ENCODE measurements at places on chromosomes 5 and 9.

DNA sequence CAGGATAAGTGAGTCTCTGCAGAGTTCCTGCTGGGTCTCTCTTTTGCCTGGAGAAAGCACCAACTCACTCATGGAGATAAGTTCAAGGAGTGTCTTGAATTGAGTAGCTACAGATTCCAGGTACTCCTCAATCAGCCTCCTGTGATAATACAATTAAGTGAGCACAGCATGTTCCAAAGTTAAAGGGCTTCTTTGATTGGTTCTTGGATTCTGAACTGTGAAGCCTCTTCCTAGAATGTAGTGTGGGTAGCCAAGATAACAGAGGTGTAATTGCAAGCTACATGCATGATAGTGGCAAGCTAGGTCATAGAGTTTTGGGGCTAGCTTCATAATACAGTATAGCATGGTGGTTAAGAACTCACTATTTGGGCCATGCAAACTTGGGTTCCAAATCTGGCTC is 23.2 kb upstream of the CARNMT1 start:
- no peak for DNase-seq

GRCh38 chr9:128438343-128439109 is 17.3 kb upstream of the ODF2 start:
- peak; percentile 90 for DNase-seq

DNA sequence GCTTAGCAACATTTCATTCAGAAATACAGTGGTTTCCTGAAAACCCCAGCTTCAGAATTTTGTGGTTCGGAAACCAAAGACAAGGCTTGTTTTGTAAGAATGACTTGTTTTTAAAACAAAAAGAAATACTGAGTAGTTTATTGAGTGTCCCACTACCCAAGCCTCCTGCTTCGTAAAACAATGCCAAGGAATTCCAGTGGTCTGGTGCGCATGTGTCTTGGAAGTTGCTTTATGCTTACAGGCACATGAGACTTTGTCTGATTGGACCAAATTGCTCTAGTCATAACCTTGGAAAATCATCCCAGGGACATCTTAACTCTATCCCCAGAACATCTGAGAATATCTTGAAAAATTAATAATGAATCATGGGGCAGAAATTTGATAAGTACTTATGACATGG is 77.1 kb upstream of the FST start:
- DNase-seq = no peak

- DNase-seq = no peak
Observed at GRCh38 chr9:16689351-16689938, 181.0 kb downstream of the BNC2 start.

DNA sequence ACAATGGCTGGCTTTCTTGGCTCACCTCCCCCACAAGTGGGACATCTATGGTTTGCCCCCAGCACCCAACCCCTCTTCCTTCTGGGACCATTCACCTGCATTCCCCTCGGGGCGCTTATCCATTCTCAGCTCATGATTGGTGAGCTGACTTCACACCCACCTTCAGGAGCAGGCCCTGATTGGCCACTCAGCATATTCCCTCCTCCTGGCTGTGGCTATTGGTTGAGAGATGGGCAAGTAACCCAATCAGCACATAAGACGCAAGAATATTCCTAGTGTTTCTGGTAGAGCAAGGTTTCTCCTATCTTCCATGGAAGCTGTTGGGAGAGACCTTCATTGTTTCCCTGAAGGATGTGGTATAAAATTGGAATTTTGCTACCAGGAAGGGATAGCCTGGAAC is 22.7 kb upstream of the UNC5A start:
- DNase-seq = no peak

- DNase-seq = no peak
Observed at GRCh38 chr5:176394881-176395675, 6.5 kb downstream of the HIGD2A start.

GRCh38 chr9:128143525-128144238 is 5.6 kb upstream of the LCN2 start:
- DNase-seq = no peak

DNA sequence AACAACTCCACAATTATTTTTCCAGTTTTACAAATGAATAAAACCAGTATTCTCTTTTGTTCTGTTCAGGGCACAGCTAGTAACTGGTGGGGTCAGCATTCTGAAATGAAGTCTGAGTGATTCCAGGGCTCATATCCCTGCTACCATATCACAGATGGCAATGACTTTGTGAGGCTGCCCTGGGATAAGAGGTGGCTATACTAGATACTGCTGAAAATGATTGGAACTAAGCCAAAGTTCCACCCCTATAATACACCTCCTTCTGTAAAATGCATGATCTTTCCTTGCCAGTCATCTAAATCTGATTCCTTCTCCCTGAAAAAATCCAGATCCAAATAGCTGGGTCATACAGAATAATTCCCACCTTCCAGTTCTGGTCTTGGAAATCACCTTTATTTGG is 14.4 kb downstream of the SLC25A51 start:
- DNase-seq = no peak

DNA sequence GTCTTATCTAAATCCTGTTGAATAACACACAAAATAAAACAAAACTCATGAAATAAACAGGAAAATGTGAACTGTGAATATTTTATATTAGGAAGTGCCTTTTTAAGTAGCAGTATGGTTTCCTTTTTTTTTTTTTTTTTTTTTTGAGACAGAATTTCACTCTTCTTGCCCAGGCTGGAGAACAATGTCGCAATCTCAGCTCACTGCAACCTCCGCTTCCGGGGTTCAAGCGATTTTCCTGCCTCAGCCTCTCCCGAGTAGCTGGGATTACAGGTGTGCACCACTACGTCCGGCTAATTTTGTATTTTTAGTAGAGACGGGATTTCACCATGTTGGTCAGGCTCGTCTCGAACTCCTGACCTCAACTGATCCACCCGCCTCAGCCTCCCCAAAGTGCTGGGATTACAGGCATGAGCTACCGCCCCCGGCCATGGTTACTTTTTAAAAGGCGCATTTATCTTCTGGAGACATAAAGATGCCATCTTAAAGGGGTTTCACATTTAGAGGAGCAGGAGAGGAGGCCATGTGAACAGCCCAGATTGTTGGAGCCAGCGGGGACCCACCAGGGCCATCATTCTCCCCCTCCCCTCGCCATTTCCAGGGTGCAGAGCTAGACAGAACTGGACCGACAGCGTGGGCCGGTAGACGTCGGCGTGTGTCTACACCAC is 64.1 kb downstream of the ROR2 start:
- no peak for DNase-seq

DNA sequence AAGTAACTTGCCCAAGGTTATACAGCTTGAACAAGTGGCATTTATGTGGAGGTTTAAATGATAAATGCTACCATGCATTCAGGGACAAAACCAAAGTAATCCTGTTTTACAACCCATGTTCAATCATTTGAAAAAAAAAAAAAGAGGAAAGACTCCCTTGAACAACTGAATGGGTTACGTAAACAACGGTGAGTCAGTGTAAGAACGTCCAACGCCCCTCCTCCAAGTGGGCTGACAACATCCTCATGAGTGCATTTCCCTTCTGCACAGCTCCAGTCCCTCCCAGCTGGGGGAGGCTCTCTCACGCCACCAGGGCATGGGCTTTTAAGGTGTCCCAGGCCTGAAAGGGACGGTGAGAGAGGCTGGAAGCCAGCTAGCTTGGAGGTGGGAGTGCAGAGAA is 90.0 kb downstream of the PRRT1B start:
- DNase-seq = no peak

GRCh38 chr9:114282507-114282906 is 40.4 kb upstream of the ORM1 start:
- DNase-seq = no peak

GRCh38 chr9:100013573-100013972 is 85.2 kb downstream of the ERP44 start:
- no peak for DNase-seq

- no peak for DNase-seq
Observed at GRCh38 chr5:98637557-98637956, 135.9 kb upstream of the RGMB start.

GRCh38 chr5:29896646-29897045 is 1296.8 kb upstream of the CDH6 start:
- no peak for DNase-seq

GRCh38 chr9:117104716-117105495 is 310.0 kb downstream of the ASTN2 start:
- DNase-seq = no peak

DNA sequence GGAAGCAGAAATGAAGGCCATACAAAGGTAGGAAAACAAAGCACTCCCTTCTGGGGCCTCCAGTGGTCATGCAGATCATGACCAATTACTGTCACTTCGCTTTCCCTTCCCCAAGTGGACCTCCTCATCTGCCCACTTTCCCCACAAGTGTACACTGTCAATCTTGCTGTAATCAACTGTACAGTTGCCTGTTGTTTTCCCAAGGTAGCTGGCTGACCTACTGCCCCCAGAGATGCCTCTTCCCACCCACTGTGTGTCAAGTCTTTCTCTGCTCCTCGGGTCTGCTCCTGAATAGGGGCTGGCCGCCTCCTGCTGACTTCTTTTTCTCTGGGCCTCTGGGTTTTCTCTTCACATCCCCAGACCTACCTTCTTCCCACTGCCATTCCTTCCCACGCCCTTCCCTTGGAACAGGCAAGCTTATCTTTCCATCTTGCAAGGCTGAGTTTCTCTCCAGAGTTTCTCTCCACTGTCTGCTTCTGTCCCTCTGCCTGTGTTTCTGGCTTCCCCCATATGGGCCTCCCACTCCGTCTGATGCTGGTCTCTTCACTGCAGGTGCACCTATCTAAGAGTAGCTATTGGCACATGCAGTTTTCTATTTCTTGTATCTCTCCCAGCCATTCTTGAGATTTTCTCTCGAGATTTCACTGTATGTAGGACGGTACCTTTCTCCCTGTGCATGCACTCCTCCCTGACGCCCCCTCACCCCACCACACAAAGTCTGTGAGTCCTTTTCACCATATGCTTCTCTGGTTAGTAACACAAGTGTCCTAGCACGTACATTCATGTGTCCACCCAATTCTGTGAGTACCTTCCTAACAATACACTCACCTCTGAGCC is 2.4 kb downstream of the ELL2 start:
- no peak for DNase-seq

DNA sequence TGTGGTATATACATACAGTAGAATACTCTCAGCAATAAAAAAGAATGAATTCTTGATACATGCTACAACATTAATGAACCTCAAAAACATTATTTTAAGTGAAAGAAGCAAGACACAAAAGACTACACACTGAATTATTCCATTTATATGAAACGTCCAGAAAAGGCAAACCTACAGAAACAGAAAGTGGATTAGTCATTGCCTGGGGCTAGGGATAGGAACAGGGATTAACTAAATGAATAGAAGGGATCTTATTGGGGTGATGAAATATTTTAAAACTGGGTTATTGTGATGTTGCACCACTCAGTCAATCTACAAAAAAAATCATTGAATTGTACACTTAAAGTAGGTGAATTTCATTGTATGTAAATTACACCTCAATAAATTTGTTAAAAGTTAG is 326.7 kb downstream of the PIK3R1 start:
- DNase-seq = no peak

DNA sequence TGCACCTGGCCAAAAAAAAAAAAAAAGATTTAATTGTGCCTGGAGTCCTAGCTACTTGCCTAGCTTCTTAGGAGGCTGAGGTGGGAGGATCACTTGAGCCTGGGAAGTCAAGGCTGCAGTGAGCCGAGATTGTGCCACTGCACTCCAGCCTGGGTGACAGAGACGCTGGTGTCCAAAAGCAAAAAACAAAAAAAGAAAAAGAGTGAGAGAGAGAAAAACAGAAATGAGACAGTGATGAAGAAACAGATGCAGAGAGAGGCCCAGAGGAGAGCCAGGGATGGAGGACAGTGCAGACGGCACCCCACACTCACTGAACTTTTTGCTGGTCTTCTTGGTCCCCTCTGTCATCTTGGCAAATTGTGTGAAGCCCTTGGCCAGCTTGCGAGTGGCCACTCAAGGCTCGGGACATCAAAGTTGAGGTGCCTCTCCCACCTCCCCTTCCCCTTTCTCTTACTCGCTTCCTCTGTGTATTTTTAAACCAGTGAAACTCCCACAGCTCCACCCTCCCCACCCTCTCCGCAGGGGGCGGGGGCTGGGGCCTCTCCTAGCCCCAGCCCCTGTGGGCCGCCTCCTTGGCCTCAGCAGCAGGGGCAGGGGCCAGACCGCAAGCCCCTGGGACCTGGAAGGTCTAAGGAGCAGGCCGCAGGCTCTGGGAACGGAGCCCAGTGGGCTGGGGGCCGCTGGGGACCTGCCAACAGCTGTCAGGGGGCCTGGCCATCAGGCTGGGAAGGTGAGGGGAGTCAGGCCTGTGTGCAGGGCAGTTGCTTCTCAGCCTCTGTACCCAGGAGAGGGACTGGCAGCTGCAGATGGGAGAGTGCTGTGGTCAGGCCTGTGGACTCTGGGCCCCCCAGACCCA is at the start of gene SH2D3C:
SH2D3C (minus strand) TSS at position 387 of the 856 bp plus-strand sequence; CDS start at position 348, 39 bp downstream.
- DNase-seq = no peak

GRCh38 chr9:7907551-7908337 is 108.2 kb upstream of the DMAC1 start:
- no peak for DNase-seq

DNA sequence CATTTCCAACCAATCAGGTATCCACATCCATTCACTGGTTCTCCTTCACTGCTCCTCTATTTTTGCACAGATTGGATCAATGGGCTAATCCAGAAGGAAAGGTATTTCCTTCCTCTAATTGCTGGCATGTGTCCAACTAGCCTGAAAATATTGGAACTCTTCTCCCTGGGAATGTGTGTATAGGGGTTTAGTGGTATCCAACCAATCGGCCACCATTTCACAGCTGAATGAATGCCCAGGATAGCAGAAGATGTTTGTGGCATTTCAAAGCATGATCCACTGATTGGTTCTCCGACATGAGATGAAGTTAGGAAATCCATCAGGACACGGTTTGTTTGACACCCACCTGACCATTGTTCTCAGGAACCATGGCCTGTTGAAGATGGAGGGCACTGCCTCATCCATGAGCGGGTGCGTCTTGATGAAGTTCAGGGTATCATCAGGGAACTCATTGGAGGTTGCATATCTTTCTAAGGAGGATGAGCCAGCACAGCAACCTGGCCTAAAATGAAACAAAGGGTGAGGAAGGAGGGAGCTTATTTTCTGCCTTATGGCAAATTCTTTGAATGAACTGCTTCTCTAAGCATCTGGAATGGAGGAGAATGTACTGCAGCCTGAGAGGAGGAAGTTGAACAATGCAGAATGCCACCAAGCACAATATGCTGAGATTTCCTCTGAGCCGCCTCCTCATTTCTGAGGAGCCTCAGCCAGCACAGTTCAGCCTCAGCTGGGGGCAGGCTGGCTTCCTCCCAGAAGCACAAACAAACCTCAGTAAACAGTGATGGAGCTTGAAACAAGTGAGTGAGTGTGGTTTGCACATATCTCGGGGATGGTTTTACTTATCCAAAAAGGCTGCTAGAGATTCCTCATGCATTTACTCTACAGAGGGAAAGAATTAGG is 94.6 kb downstream of the SEMA6A start:
- DNase-seq = no peak

GRCh38 chr9:12923468-12924009 is 148.7 kb downstream of the LURAP1L start:
- DNase-seq = no peak

GRCh38 chr5:151037561-151038411 is 17.4 kb downstream of the GPX3 start:
- no peak for DNase-seq

GRCh38 chr9:75996726-75997125 is 106.3 kb downstream of the PCSK5 start:
- DNase-seq = no peak

Measured in left forelimb (tissue), 1 donor.